ENCODE measurements at places on chromosomes 3 and 15.

- DNase-seq, result no peak
Measured at GRCh38 chr3:20310629-20311028, 124.6 kb upstream of the SGO1 start.

GRCh38 chr3:149975919-149976318 lies 5.2 kb upstream of the PFN2 start:
- no peak for DNase-seq

DNA sequence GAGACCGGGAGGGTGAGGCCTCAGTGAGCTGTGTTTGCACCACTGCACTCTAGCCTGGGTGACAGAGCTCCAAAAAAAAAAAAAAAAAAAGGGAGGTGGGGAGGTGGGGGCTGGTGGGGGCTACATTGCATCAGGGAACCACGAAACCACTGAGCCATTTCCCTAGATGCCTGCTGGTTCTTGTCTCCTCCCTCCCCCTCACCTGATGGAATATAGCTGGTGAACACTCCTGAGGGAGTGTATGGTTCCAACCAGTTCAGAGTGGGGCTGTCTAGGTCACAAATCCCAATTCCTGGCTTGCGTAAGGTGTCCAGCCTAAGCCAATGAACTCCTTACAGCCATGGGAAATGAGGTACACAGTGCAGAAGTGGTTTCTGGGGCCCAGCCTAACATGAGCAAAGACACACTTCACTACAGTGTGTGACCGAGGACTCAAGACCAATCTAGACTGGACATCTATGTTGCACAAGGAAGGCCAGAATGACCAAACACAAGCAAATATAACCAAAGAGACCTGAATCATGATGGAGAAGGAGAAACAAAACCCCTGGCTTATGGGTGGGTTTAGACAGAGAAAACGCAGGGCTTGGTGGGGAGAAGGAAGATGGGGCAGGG lies 39.1 kb upstream of the OSBPL11 start:
- no peak for DNase-seq

DNA sequence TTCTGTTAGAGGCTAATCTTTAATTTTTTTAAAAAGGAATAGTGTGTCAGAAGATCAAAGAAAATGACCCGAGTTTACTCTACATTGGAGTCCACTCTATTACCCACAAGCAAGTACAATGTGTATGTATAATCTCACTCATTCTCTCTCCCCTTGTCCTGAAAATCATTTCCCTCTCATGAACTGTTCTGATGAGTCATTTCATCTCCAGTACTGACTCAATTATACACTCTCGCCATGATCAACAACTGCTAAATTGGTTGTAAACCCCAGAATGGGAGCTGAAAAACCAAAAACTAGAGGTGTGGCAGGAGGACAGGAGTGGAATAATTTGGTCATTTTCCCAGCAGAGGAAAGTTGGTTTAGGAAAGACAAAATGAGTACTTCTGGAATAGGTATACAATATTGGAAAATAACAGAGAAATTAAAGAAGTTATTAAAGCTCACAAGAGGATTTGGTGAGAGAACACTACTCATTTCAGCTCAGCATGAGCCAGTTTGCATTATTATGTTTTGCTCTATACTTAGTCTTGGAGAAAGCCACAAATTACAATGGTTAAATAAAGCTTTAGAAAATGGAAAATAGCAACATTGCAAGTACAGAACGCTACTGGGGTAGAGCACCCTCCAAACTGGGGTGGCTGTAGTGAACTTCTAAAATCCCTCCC lies 144.3 kb upstream of the PFN2 start:
- DNase-seq, result no peak

GRCh38 chr3:16085884-16086608 lies 88.4 kb upstream of the GALNT15 start:
- no peak for DNase-seq

DNA sequence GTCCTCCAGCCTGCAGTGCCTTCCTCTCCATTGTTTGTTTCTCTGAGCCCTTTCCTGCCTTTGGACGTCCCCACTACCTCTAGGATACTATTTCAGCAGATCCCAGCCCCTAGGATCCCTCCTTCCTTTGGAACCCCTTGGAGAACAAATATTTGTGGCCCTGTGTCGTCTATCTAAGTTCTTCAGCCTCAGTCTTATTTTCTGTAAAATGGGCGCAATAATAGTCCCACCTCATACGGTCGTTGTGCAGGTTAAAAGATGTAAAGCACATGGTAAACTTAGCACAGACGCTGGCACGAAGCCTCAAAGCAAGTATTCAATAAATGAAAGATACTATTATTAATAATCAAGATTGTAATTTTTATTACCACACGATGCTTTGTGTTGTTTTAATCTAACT lies 122.0 kb downstream of the SV2B start:
- DNase-seq, result no peak

GRCh38 chr15:29571792-29572431 lies 250.4 kb downstream of the TJP1 start:
- no peak for DNase-seq

DNA sequence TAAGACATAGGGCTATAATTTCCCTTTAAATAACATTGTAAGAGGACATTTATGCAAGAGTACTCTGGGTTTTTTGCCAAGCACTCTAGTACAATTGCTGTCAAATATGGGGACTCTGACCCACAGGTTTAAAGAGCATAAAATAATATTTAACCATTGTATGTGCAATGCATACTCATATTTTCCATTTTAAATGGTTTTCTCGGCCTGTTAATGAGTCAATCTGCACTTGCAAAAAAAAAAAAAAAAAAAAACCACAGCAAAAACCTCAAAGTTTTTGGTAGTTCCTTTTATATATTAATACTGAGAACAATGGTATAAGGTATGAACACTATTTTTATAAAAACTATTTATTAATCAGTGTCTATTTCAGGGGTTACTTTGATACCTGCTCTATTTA lies 304.0 kb upstream of the CBLB start:
- no peak for DNase-seq

- no peak for DNase-seq
Measured at GRCh38 chr3:66456711-66457173, 44.1 kb downstream of the LRIG1 start.

All from Calu3 (cell line).